Tibial nerve (tissue), 4 donors: ENCODE measurements at places on chromosomes 1 and 21. TPM values are rescaled to one million over a fixed set of nuclear protein-coding genes. Genes with fewer than 3 reads are reported as not detected.

GRCh38 chr1:85223334-85223733 is 22.5 kb upstream of the SYDE2 start:
- no peak for DNase-seq

- no peak for DNase-seq
Observed at GRCh38 chr1:160256396-160257046, 5.8 kb downstream of the DCAF8 start.

The NT5C1A gene
- total RNA-seq: not detected

GRCh38 chr1:46490406-46490655 is 695 bp downstream of the DMBX1 start:
- DNase-seq: no peak

DNA sequence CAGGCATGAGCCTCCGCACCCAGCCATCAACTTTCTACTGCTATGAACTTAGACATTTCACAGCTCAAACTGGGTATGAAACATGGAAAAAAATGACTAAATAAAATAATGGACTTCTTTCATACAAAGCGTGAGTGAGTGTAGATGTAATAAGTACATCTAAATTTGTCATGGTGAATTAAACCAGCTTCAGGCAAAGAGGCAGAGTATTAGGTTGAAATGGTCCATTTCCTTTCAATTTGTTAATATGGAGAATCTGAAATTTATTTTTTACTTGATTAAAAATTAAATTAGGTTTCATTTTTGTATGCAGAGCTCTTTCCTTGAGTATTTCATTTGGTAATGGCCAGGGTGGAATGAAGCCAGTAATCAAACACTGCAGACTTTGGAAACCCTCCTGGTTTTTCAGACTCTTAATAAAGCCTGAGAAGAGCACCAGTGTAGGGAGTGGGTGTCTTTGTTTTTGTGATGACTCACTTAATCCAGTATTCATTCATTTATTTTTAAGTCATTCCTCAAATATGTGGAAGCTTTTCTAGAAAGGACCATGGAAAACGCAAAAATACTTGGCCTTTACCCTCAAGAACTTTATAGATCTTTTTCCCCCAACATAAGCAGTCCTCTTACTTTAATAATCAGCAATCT is 49.2 kb downstream of the ALG14 start:
- no peak for DNase-seq

DNA sequence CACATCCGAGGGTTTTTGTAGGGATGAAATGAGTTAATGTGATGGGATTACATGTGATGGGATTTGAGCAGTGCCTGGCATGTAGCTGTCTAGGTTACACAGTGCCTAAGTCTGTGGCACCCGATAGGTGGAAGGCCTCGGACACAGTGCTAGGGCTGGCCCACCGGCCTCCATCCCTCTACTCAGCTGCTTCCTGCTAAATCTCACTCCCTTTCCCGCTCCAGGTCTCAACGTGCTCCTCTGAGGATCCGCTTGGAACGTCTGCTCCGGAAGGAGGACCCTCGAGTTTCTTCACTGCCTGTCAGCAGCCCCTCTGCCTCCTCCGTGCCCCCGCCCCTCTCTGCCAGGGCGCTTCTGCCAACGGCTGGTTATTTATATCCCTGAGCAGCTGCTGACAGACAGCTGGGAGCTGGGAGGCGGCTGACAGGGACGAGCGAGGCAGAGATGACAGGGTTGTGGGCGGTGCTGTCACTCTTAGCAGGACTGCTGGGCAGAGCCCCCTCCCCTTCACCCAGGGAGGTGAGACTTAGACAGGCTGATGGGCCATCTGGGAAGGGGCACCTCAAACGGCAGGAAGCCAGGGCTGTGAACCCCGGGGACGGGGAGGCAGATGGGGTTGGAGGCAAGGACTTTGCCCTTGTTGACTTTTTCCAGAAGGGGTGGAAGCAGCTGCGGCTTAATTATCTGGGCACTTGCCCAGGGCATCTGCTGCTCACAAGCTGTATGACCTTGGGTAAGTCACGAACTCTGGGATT is 26.6 kb upstream of the LRRN2 start:
- DNase-seq: no peak

DNA sequence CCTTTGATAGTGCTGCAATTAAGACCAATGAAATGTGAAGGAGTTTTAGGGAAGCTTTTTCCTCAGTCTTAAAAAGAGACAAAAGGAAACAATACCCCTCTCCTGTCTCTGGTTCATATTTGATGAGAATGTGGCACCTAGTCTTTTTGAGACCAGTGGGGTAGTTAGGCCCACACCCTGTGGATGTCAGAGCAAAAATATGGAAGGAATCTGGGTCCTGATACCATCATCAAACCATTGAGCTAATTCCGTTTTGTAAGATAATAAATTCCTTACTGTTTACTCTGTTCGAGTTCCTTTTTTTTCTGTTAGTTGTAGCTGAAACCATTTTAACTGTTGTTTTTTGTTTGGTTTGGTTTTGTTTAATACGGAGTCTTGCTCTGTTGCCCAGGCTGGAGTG is 33.3 kb downstream of the PTPRC start:
- DNase-seq: no peak

The KCNA3 gene
- 0.44 TPM for total RNA-seq

The RAB3B gene
- not detected for total RNA-seq

The P3R3URF gene
- not detected for total RNA-seq

- DNase-seq: no peak
Observed at GRCh38 chr1:30379684-30380624, 343.4 kb downstream of the MATN1 start.

GRCh38 chr21:16082038-16082816 is 352.4 kb downstream of the USP25 start:
- DNase-seq: no peak

- DNase-seq: no peak
Observed at GRCh38 chr21:21457077-21457476, 458.9 kb downstream of the NCAM2 start.

The ALDH4A1 gene
- total RNA-seq: 42.0 TPM

The RPE65 gene
- total RNA-seq: not detected

DNA sequence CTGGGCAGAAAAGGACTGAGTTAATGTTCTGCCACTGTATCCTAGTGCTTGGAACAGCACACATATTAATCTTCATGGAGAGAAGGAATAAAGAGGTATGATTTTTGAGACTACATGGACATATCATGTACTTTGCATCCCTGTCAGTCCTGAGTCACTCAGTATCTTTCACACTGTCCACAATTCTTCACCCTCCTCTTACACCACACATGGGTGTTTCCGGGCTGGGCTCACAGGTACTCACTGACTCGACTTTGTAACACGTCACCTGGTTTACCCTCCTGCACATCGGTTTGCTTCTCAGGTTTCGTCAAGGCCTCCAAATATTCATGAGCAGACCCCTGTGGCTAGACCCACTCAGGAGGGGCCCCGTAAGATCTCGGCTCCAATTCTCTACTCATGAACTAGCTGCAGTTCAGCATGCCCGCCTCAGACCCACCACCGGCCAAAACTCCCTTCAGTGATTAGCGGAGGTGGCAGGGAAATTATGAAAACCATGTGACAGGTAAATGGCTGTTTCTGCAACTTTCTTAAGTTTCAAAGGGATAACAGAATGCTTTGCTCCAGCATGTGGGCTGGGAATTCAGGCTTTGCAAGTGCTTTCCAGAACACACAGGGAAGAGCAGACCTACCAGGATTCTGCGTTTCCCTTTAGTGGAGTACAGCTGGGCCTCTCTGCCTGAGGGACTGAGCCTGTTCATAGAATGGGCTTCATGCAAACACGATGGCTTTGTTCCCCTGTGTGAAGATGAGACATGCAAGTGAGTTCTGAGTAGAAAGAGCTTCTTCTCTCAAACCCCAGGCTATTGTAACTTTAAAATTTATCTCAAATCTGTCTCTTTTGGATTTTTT is 31.3 kb upstream of the TRABD2B start:
- no peak for DNase-seq

The FAM229A gene
- total RNA-seq: 9.4 TPM

The OR2T33 gene
- total RNA-seq: 1.6 TPM
